H1 (cell line): ENCODE measurements at places on chromosomes 11 and 22. TPM values are rescaled to one million over a fixed set of nuclear protein-coding genes. Genes with fewer than 3 reads are reported as not detected.

Gene ACCSL
- not detected in 2 replicates for total RNA-seq

Gene MS4A7
- not detected in 2 replicates for total RNA-seq

Gene KRTAP5-7
- total RNA-seq = not detected in 2 replicates

Gene SLC25A45
- total RNA-seq = 0.54 and 0.61 TPM in 2 replicates

DNA sequence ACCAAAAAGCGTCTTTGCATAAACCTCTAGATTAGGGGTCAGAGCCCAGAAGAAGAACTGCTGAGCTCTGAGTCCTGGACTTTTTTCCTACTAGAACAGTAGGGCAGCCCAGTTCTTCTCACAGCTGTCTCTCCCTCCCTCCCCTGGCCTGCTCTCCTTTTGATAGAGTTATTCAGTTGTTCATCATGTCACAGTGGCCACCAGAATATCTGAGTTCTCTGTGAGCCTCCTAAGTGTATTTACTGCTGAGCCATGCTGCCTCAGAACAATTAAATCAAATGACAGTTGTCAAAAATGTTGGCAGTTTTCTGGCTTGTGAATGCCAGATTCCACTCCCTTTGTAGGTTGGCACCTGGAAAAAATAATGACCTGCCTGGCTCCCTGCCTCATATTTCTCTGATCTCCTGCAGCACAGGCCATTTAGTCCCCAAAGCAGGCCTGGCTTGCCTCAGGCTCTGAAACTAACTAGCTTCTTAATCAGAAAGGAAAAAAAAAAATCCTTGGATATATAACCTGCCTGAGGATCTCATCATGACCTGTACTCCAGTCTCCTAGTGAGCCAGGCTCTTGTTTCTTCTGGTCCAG, 377.4 kb upstream of the LARGE1 start:
- no peak overlapping the region for H3K4me3 ChIP-seq
- H3K27me3 ChIP-seq = no peaks in the 10 kb centered on the region
- DNase-seq = no peak

- DNase-seq = no peak
- no peak overlapping the region for H3K4me3 ChIP-seq
- no peaks in the 10 kb centered on the region for H3K27me3 ChIP-seq
- no peak overlapping the region; the same call in 1 of the 2 replicates for H3K27ac ChIP-seq
Observed at GRCh38 chr11:34667810-34668582, 47.1 kb downstream of the EHF start.

GRCh38 chr22:24996420-24996952, 44.0 kb downstream of the KIAA1671 start:
- no peaks in the 10 kb centered on the region for H3K36me3 ChIP-seq
- DNase-seq = peak; percentile 75
- H3K4me3 ChIP-seq = no peak overlapping the region
- H3K27me3 ChIP-seq = no peaks in the 10 kb centered on the region
- H3K27ac ChIP-seq = peak overlapping the region; percentile 20

DNA sequence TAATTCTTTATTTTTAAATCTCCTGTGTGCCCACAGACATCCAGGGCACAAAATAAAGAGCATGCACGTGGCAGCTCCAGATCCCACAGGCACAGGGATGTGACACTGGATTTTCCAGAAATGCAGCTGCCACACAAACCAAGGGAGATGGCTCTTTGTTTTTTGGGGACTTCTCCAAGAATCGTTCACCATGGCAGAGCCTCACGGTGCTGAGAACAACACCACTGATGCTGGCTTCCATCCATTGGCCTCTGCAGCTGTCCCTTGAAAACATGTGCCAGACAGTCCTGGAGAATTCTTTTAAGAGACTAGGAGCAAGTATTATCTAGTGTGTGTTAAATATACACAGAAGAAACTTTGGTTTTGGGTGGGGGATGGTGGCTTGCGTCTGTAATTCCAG, 108.4 kb upstream of the SLC22A12 start:
- no peak for DNase-seq
- no peak overlapping the region for H3K27ac ChIP-seq
- H3K4me3 ChIP-seq = no peak overlapping the region
- H3K27me3 ChIP-seq = no peaks in the 10 kb centered on the region; the same call in 1 of the 2 replicates

GRCh38 chr11:9206496-9206895, 58.7 kb downstream of the DENND5A start:
- H3K4me1 ChIP-seq = no peaks in the 10 kb centered on the region
- no peaks in the 10 kb centered on the region for H3K27me3 ChIP-seq
- peaks cover 12% of the 10 kb centered on the region; the same call in 1 of the 2 replicates for H3K36me3 ChIP-seq
- DNase-seq = no peak
- no peak overlapping the region for H3K27ac ChIP-seq

GRCh38 chr11:35363854-35364780, 55.2 kb downstream of the SLC1A2 start:
- no peak for DNase-seq
- H3K4me3 ChIP-seq = no peak overlapping the region
- no peak overlapping the region for H3K27ac ChIP-seq
- H3K36me3 ChIP-seq = no peaks in the 10 kb centered on the region
- H3K27me3 ChIP-seq = peaks cover 2% of the 10 kb centered on the region; the same call in 1 of the 2 replicates
- H3K4me1 ChIP-seq = no peaks in the 10 kb centered on the region

DNA sequence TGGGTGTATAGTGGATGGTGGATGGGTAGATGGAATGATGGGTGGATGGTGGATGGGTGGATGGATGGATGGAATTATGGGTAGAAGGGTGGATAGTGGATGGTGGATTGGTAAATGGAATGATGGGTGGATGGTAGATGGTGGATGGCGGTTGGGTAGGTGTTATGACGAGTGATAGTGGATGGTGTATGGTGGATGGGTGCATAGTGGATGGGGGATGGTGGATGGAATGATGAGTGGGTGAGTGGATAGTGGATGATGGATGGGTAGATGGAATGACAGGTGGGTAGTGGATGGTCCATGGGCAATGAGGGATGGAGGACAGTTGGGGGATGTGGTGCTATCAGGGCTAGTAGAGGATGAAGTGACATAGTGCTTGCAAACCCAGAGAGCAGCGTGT, 182.4 kb downstream of the BRD1 start:
- H3K4me3 ChIP-seq = no peak overlapping the region
- no peaks in the 10 kb centered on the region for H3K36me3 ChIP-seq
- no peak overlapping the region for H3K27ac ChIP-seq
- no peak for DNase-seq
- H3K4me1 ChIP-seq = no peaks in the 10 kb centered on the region
- no peaks in the 10 kb centered on the region for H3K27me3 ChIP-seq

DNA sequence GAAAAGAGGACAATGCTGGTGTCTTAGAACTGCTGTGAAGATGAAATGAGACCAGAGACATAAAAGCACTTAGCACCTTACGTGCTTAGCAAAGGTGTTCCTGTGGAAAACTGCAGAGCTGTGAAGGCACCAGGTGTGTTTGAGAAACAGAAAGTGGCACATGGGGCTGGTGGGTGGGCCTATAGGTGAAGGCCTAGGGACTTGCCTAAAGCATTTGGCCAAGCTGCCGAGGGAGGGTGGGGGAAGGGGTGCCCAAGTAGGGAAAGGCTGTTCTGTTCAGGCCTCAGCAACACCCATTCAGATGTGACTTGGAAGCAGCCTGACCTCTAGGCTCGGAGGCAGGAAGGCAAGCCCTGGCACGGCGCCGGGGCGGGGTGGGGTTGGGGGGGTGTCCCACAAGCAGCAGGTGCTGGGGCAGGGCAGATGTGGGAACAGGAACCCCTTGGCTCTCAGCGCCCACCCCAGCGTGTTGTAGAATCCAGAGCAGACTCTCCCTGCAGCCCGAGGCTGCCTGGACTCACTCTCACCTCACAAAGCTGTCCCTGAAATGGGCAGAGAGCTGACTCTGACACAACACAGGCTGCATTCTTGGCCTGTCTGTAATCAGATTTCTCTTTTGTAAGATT, 366.7 kb upstream of the NARS2 start:
- no peak overlapping the region for H3K27ac ChIP-seq
- no peaks in the 10 kb centered on the region for H3K36me3 ChIP-seq
- H3K4me3 ChIP-seq = no peak overlapping the region
- no peak for DNase-seq

- no peaks in the 10 kb centered on the region for H3K36me3 ChIP-seq
- peaks cover 7% of the 10 kb centered on the region for H3K4me1 ChIP-seq
- no peak overlapping the region for H3K4me3 ChIP-seq
- H3K27me3 ChIP-seq = no peaks in the 10 kb centered on the region
- no peak for DNase-seq
Observed at GRCh38 chr22:35649636-35650250, 1.5 kb downstream of the APOL6 start.

DNA sequence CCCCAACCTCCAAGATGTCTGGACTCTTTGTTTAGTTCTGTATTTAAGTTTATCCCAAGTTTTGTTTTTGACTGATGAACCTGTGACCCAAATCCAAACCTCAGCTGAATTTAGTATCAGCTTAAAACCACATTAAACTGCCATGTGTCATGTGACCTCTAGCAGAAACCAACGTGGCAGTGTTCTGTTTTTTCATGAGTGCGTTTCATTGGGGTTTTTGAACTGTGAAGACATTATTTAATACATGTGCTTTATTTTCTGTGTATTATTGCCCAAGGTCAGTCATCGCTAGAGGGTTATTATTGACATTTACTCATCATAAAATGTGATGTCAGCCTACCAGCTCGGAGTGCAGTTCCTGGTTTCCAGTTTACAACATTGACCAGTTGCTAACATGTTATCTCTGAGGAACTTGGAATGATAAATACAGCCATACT, 1.8 kb downstream of the TLCD5 start:
- H3K4me1 ChIP-seq = no peaks in the 10 kb centered on the region; the same call in 1 of the 2 replicates
- no peak overlapping the region for H3K4me3 ChIP-seq
- no peaks in the 10 kb centered on the region for H3K27me3 ChIP-seq
- no peaks in the 10 kb centered on the region for H3K36me3 ChIP-seq
- H3K27ac ChIP-seq = no peak overlapping the region
- no peak for DNase-seq

- no peak for DNase-seq
- H3K27ac ChIP-seq = no peak overlapping the region
- no peak overlapping the region for H3K4me3 ChIP-seq
- H3K36me3 ChIP-seq = no peaks in the 10 kb centered on the region
- no peaks in the 10 kb centered on the region for H3K4me1 ChIP-seq
Observed at GRCh38 chr22:39714321-39714720, 143.8 kb downstream of the CACNA1I start.

- no peaks in the 10 kb centered on the region for H3K27me3 ChIP-seq
- H3K27ac ChIP-seq = no peak overlapping the region
- H3K4me1 ChIP-seq = peaks cover 4% of the 10 kb centered on the region
- peaks cover 1% of the 10 kb centered on the region; the same call in 1 of the 2 replicates for H3K36me3 ChIP-seq
- H3K4me3 ChIP-seq = no peak overlapping the region
- DNase-seq = no peak
Observed at GRCh38 chr11:57709802-57710367, 2.1 kb downstream of the MED19 start.

- H3K36me3 ChIP-seq = no peaks in the 10 kb centered on the region
- H3K27ac ChIP-seq = no peak overlapping the region
- no peaks in the 10 kb centered on the region for H3K4me1 ChIP-seq
- peaks cover 31% of the 10 kb centered on the region for H3K27me3 ChIP-seq
Observed at GRCh38 chr22:22576244-22576988, 17.4 kb upstream of the PRAME start.

- DNase-seq = no peak
- H3K36me3 ChIP-seq = no peaks in the 10 kb centered on the region
- H3K4me3 ChIP-seq = no peak overlapping the region
- H3K27ac ChIP-seq = no peak overlapping the region
- H3K27me3 ChIP-seq = no peaks in the 10 kb centered on the region; the same call in 1 of the 2 replicates
- no peaks in the 10 kb centered on the region for H3K4me1 ChIP-seq
Observed at GRCh38 chr22:43474161-43475101, 62.6 kb downstream of the MPPED1 start.

DNA sequence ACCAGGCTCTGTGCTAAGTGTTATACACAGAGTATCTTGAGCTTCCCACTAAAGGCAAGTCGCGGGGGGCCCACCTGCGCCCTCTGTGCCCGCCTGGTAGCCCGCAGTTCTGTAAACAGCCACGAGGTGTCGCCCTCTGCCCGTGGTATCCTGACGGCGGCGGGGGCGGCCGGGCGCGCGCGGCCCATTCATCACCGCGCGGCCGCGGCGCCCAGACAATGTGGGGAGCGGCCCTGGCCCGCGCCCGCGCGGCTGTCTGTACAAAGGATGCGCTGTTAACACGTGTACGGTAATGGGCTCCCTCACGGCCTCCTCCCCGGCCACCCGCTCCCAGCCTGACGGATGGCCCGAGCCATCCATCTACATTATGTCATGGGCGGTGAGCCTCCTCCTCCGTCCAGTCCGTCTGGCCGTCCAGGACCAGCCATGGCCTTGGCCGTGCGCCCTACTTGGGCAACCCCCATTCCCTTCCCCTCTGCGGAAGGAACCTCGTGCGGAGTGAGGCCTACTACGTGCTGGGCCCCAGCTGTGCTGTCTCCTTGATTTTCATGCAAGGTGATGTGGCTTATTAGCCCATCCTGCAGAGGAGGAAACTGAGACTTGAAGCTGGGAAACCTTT, 99.4 kb downstream of the MIAT start:
- no peaks in the 10 kb centered on the region for H3K27me3 ChIP-seq
- no peak overlapping the region for H3K27ac ChIP-seq
- DNase-seq = peak; percentile 98
- H3K4me3 ChIP-seq = peak overlapping the region; percentile 48
